Glomerular endothelial cell (primary cell): ENCODE measurements at places on chromosomes 1 and 21. TPM values are rescaled to one million over a fixed set of nuclear protein-coding genes. Genes with fewer than 3 reads are reported as not detected.
A peak's percentile ranks its signal among the peaks of the same experiment; 100 is the strongest.

GRCh38 chr21:46284077-46284644 is 1.2 kb downstream of the MCM3AP start:
- DNase-seq: no peak

GRCh38 chr1:92960395-92961130 is 699 bp downstream of the DIPK1A start:
- peak; percentile 41 for DNase-seq

Gene CFAP298
- 27.6 and 37.6 TPM in 2 replicates for total RNA-seq

Gene NUF2
- 1.8 and 8.0 TPM in 2 replicates for total RNA-seq

Gene ARID1A
- 41.8 and 67.8 TPM in 2 replicates for total RNA-seq
